Stimulated activated CD4-positive, alpha-beta T cell treated with anti-CD3 and anti-CD28 coated beads, Interleukin-1b, Interleukin-23, amount 100 ng/mL, for 4 hours (primary cell): ENCODE measurements at places on chromosomes 4 and X.

- no peak for DNase-seq
These were observed 127.6 kb downstream of the EIF4E start for GRCh38 chr4:98801259-98801725.

DNA sequence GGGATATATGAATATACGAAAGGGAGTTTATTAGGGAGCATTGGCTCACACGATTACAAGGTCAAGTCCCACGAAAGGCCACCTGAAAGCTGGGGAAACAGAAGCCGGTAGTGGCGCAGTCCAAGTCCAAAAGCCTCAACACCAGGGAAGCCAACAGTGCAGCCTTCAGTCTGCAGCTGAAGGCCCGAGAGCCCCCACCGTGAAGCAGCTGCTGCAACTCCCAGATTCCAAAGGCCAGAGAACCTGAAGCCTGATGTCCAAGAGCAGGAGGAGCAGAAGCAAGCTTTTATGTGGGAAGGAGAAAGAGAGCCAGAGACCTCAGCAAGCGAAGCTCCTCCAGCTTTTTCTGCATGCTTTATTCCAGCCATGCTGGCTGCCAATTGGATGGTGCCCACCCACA is 275.8 kb downstream of the PTTG2 start:
- DNase-seq = no peak

GRCh38 chr4:65510976-65511375 is 159.3 kb downstream of the EPHA5 start:
- DNase-seq = no peak

DNA sequence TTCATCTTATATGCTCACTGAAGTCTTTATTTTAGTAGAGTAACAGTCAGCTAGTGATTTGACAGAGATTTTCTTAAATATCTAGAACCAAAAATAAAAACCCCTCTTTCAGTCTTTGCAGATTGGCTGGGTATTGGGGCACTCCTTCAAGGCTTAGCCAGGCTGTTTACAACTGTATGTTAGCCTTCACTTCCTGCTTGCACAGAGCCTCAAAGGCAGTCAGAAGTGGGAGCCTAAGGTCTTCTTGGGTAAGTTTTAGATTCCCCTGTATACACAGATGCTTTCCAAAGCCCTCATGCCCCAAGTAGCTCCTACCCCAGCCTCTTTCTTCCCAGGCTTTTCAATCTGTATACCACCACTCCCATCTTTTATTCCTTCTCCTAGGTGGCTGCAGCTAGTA is 136.1 kb upstream of the STIM2 start:
- DNase-seq = no peak

DNA sequence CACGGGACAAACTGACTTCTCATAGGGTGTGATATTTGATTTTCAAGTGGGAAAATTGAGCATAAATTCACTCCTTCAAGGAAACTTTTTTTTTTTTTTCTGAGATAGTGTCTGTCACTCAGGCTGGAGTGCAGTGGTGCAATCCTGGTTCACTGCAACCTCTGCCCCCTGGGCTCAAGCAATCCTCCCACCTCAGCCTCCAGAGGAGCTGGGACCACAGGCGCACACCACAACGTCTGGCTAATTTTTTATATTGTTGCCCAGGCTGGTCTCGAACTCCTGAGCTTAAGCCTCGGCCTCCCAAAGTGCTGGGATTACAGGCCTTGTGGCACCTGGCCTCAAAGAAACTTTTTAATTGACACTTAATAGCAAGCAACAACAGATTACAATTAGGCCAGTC is 13.8 kb downstream of the CLDN34 start:
- no peak for DNase-seq

- DNase-seq = no peak
These were observed 86.2 kb upstream of the HPRT1 start for GRCh38 chrX:134373736-134374135.

DNA sequence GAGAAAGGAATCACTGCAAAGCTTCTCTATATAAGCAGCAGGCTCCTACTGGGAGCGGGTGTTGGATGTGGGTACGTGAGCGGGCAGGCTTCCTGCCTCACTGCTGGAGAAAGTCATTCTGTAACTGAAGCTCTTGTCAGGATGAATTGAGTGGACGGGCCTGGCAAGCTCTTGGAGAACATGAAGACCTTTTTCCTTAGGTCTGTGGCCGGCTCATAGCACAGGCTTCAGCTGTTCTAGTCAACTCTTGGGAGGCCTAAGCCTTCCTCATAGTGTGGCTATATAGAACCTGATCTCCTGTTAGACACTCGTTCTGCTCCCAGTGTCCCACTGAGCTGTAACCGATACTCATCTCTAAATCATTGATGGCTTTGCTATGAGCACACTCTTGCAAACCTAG is 108.2 kb upstream of the GPC4 start:
- no peak for DNase-seq

GRCh38 chrX:43386875-43387274 is 269.2 kb upstream of the MAOA start:
- DNase-seq = no peak

DNA sequence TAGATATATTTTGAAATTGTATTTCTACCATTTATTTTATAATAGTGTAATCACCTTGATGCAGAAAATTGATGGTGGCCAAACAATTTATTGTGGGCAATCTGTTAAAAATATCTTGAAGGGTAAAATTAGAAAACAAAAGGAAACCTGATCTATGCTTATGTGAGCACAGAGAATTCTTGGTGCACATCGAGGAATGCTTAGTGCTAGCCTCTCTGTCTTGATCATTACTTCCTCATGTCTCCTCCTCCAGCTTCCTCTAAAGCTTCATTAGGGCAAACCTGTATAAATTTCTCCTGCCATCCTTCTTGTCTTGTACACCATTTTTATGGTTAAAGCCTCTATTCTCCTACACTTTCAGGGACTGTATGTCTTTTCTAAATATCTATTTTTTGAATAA is 725.8 kb downstream of the RAPGEF2 start:
- no peak for DNase-seq

DNA sequence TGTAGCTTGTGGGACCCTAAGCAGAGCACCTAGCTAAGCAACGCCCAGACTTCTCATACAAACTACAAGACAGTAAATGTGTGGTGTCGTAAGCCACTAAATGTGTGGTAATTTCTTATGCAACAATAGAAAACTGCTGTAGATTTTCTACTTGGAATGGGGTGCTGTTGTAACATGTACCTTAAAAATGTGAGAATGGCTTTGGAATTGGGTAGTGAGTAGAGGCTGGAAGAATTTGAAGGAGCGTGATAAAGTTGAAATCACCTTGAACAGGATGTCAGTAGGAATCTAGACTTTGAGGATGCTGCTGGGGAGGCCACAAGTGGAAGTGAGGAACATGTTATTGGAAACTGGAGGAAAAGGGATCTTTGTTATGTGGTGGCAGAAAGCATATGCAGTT is 43.2 kb upstream of the FUNDC1 start:
- DNase-seq = no peak

DNA sequence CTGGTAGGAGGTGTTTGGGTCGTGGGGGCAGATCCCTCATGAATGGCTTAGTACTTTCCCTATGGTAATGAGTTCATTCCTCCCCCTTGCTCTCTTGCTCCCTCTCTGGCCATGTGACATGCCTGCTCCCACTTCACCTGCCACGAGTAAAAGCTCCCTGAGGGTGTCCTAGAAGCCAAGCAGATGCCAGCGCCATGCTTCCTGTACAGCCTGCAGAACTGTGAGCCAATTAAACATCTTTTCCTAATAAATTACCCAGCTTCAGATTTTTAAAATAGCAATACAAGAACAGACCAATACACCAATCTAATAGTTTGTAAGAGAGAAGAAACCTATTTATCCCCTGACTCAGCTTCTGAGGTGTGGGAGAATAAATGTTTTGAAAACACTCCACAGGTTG is 60.5 kb downstream of the FGFBP1 start:
- no peak for DNase-seq

DNA sequence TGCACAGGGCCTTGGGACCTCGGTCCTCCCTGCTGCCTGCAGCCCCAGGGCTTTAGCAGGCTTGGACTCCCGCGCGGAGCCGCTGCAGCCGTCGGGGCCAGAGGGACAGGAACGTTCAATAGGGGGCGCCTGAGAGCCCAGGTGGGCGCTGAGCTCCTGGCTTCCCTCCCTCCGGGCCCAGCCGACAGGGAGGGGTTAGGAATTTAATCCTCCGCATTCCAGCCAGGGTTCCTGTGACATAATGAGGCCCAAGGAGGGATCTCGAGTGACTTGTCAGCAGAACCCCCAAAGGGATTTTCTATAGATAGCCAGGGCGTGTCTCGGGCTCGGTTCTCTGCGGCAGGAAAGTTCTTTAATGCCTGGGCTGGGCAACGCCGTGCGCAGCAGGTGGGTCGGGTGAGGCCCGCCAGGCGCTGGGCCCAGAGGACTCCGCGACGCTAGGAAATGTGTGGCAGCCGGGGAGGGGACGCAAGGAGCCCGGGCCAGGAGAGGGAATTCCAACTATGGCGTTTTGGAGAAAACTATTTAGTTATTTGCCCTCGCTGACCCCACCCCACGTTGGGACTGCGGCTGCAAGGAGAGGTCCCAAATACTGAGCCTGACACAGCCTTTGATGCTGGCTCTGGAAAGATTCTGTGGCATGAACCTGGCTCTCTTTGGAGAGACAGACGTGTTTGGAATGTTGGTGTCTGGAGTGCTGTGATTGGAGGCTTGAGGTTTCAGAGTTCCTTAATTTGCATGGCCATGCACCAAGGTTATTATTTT is 285.2 kb upstream of the GATB start:
- DNase-seq = peak; percentile 9

DNA sequence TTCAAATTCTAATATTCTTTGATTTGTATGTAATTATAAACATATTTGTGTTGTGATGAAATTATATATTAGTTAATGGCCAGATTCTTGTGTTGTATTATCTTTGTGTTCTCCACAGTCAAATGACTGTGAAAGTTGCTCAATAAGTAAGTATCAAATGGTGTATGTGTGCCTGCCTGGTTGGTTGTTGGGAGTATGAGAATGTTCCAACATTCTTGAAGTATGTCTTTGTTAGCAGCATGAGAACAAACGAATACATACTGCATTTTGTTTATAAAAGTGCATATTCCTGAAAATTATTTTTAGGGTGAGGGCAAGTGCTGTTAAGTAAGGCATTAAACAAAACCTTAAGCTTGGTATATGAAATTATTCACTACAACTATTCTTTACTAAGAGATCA is 16.2 kb downstream of the ARHGEF38 start:
- no peak for DNase-seq

GRCh38 chrX:39163581-39164126 is 362.4 kb downstream of the MID1IP1 start:
- no peak for DNase-seq

GRCh38 chrX:54819201-54819600 is 11.7 kb downstream of the MAGED2 start:
- DNase-seq = no peak

- DNase-seq = no peak
These were observed 60.2 kb upstream of the GRPR start for GRCh38 chrX:16063141-16063540.

DNA sequence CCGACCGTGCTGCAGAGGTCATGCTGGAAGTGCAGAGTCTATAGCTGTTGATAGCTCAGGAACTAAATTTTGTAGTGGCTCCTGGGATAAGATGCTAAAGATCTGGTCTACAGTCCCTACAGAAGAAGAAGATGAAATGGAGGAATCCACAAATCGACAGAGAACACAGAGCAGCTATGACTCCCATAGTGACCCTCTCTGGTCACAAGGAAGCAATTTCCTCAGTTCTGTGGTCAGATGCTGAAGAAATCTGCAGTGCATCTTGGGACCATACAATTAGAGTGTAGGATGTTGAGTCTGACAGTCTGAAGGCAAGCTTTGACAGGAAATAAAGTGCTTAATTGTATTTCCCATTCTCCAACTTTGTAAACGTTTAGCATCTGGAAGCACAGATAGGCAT is 8.8 kb downstream of the MANBA start:
- DNase-seq = no peak

DNA sequence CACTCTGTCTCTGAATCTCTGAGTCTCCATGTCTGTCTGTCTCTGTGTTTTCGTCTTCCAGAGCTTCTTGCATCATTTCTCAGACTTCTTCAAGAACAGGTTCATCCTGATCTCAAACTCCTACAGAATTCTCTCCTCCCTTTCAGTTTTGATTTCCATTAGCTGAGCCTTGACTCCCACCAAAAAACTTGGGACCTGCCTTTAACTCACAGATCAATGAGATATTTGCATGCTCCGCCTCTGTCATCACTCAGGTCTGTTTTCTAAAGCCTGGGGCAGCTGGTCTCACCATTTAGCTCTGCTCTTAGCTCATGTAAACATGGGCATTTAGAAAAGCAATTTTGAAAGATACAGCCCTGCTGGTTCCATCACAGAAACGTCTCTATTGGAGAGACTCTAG is 8.6 kb downstream of the DAPP1 start:
- DNase-seq = no peak

DNA sequence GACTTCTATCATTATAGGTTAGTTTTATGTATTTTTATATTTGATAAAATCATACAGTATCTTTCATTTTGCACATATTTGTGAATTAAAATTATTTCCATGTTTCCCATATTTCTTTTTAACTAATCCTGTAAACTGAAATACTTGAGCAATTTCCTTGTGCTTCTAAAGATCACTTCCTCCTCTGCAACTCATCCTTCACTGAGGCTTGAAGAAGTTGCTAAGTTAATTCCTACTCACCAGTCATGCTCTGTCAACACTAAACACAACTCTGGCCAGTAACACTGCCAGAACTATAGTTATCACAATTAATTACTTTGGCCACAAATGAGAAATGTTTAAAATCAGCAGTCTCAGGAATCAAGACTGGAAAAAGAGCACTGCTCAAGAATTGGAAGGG is 6.7 kb downstream of the SPATA4 start:
- no peak for DNase-seq

- DNase-seq = no peak
These were observed 43.7 kb downstream of the TMPRSS11E start for GRCh38 chr4:68490826-68491457.

- DNase-seq = no peak
These were observed 6.2 kb upstream of the DCAF8L2 start for GRCh38 chrX:27583976-27584375.

DNA sequence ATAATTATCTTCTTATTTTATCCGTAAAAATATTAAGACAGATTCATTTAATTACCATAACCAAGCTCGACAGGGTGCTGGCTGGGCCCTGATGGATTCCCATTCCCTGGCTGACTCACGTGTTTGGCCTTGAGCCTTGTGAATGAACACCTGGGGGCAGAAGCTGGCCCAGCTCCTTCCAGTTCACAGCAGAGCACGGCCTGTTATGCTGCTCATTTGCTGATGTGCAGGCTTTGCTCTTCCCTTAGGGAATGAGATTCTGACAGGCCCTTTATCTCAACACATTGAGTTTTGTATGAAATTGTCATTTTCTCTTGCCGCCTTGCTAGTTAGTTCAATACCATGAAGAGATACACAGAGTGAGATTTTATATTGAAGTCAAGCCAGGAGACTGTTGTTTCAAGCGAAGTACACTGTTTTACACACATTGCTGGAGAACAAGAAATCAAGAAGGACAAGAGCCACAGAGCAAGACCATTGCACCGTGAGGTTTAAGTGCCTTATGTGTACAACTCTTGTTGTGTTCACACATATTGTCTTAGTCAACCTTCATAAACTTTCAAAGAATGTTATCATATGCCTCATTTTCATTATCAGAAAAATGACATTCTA is 1583.3 kb downstream of the STIM2 start:
- no peak for DNase-seq

- no peak for DNase-seq
These were observed 35.6 kb downstream of the PAK3 start for GRCh38 chrX:111131572-111131971.
